ENCODE measurements at places on chromosomes 2 and 18. TPM values are rescaled to one million over a fixed set of nuclear protein-coding genes. Genes with fewer than 3 reads are reported as not detected.

Gene FNDC4
- 43.2 TPM for total RNA-seq

Gene IL1F10
- total RNA-seq, result not detected

Gene RSAD2
- 5.9 TPM for total RNA-seq

Gene ECEL1
- 0.63 TPM for total RNA-seq

Gene TUBA4B
- not detected for total RNA-seq

Gene RIOK3
- 62.6 TPM for total RNA-seq

Gene OXER1
- total RNA-seq, result 0.31 TPM

Gene CYTIP
- 2.5 TPM for total RNA-seq

Gene UGT1A10
- not detected for total RNA-seq

Gene ALPG
- not detected for total RNA-seq

Gene PARD6G
- 11.6 TPM for total RNA-seq

Gene KCNG2
- 0.31 TPM for total RNA-seq

Gene RAB31
- 19.7 TPM for total RNA-seq
